ENCODE measurements at places on chromosomes 13 and 19.

DNA sequence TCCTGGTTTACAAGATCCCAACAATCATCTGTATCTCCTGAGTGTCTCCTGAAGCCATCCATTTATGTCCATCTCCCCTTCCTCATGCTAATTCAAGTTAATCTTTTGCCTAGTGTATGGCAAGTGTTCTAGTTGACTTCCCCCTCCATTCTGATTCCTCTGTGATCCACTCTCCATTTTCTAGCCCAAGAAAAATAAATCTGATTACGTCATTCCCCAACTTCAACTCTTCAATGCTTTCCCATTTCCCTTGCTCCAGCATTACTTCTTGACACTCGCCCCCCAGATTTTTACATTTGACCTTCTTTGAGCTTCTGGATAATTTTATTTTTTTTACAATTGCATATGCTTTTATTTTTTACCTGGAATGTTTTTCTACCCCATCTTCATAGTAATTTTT is 640.8 kb downstream of the TBC1D4 start:
- no peak for DNase-seq

DNA sequence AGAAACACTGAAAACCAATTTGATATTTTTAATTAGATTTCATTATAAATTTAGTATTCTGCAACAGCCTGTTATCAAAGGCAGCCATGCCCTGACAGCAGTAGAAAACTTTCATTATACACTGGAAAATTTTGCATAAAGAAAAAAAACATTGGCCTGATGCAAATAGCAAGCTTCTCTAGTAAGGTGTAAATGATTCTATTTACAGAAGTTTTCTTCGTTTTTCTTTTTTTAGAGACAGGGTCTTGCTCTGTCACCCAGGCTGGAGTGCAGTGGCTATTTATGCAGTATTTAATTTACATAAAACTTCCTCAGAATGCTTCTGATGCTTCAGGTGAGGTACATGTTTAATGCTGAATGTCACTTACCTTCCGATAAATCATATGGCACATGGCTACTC is 67.0 kb downstream of the ABCC4 start:
- no peak for DNase-seq

GRCh38 chr19:53424968-53425597 is 6.7 kb upstream of the ZNF761 start:
- DNase-seq = peak; percentile 33

GRCh38 chr19:49860336-49861102 is 6.9 kb downstream of the PNKP start:
- DNase-seq = no peak

- no peak for DNase-seq
Measured at GRCh38 chr19:43525836-43526771, 897 bp downstream of the ETHE1 start.

DNA sequence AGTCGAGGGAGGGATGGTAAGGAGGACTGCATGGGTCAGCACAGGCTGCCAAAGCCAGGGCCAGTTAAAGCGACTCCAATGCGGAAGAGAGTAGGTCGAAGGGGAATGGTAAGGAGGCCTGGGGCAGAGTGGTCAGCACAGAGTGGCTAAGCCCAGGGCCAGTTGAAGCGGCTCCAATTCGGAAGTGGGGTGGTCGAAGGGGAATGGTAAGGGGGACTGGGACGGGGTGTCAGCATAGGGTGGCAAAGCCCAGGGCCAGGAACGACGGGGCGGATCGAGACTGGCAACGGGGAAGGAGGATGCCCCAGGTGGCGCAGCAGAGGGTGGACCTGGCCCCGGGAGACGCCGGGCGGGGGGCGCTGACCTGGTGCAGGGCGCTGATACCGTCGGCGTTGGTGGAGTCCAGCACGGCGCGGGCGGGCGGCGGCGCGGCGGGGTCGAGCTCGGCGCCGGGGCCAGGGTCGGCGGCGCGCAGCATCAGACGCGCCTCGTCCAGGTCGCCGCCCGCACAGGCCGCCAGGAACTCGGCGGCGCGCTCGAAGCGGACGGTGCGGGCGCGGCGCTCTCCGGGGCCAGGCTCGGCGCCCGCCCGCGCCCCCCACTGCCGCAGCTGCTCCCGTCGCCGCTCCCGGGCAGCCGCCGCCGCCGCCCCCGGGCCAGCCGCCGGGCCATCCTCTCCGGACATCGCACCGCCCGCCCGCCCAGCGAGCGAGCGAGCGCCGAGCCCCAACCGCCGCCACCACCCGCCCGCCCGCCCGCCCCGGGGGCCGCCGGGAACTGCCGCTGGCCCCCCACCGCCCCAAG is at the start of gene PPP1R12C:
Gene PPP1R12C, minus strand, starts transcription at position 779 of the 804 bp plus-strand sequence. Its CDS starts 94 bp downstream, at position 685.
- no peak for DNase-seq

DNA sequence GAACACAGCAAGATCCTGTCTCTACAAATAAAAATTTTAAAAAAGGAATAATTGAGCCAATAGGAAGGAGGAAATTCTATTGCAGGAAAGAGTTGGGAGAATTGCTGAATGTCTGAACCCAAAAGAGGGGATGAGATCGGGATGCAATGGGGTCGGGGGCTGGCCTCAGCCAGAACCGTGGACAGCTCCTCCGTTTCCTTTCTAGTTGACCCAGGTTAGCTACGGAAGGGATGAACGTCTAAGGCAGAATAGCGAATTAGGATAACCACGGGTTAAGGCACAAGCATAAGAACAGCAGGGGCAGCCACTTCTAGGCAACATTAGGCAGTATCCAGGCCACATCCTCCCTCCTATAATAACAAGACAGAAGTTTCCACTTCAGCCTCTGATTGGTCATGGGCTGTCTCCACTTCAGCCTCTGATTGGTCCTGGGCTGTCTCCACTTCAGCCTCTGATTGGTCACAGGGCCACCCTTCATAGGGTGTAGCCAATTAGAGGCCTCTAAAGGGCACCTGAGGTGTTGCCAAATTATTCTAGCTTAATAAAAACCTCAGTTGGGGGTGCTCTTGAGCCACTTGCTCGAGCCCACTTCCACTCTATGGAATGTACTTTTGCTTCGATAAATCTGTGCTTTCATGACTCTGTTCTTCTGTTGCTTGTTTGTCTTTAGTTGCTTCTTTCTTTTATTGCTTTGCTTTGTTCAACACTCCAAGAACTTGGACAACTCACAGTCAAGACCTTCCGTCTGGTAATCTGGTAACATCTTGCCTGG is 24.9 kb upstream of the TPM4 start:
- DNase-seq = peak; percentile 9

- no peak for DNase-seq
Measured at GRCh38 chr19:13095934-13096927, 6.4 kb downstream of the LYL1 start.

GRCh38 chr19:18759304-18759994 is 31.7 kb downstream of the COMP start:
- no peak for DNase-seq

DNA sequence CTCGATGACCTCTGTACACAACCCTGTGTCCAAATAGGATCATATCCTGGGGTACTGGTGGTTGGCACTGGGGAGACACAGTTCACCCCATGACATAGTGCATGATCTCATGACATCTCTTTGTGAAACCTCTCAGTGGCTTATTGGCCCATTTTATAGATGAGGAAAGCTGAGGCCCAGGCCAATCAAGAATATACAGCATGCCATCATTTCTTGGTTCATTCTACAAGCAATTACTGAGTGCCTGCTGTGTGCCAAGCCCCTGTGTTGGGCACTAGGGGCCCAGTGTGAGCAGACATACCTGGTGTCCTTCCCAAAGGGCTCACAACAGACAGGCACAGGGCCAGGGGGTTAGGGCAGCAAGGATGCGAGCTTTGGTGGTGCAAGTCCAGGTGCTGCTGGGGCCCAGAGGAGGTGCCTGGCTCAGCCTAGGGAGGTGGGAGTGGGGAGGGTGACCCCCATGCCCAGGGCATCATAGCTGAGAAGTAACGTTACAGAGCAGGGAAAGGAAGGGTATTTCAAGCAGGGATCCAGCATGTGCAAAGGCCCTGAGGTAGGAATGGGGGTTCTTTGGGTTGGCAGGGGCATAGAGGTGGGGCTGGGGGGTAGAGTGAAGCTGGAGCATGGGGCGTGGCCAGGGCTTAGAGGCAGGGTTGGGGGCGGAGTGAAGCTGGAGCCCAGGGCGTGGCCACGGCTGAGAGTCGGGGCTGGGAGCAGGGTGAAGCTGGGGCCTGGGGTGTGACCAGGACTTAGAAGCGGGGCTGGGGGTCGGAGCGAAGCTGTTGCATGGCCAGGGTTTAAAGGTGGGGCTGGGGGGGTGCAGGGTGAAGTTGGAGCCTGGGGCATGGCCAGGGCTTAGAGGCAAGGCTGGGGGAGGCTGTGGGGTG is 20.7 kb downstream of the COLGALT1 start:
- DNase-seq = no peak

GRCh38 chr19:51148580-51148979 is 6.5 kb downstream of the SIGLEC7 start:
- no peak for DNase-seq

DNA sequence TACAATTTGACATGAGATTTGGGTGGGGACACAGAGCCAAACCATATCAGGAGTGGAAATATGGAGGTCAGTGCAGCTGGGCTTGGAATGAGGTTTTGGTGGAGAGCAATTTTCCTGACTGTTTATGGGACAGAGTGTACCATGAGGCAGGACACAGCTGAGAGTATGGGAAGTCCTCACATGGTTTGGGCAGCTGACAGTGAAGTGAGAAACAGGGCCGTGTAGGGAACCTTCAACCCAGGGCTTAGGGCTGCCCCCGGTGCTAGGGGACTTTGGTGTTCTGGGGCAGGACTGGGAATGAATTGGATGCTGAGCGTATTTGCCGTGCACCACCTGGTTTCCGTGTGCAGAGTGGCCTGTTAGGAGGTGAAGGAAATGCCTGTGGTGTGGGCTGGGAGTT is 6.1 kb downstream of the ZNF548 start:
- no peak for DNase-seq

GRCh38 chr13:71866335-71867130 is 471 bp downstream of the DACH1 start:
- DNase-seq = no peak

DNA sequence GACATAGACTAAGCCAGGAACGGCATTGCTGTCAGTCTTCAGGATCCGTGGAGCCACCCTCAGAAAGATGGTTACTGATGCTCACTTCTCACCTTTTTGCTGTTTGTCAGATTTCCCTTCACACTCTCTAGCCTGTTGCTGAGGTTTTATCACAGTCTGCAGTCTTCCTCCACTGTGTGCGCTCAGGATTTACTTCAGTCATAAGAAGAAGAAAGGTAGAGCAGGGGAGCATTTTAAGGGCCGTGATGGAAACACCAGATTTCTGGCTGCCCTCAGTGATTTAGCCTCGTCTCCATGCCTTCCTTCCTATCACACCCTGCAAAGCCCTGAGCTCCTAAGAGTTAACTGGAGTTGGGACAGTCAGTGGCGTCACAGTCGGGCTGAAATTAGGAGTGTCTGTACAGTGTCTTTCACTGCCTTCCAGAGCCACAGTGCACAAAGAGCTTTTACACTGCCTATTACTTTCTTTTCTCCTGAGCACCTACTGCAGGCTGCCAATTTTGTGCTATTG is 60.0 kb upstream of the GPR183 start:
- DNase-seq = no peak

DNA sequence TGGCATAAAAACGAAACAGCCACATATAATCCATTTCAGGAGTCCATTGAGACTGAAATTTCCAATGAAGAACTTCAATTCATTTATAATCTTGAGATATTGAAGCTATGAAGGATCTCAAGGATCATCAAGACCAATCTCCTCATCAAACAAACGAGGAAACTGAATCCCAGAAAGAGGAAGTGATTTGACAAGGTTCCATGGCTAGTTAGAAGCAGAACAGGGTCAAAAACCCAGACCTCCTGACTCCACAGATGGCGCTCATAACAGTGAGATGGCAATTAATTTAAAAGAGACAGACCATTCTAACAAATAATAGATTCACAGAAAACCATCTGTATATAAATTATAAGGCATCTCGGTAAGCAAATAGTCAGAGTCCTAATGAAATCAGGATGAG is 229.7 kb downstream of the KCTD12 start:
- DNase-seq = no peak

DNA sequence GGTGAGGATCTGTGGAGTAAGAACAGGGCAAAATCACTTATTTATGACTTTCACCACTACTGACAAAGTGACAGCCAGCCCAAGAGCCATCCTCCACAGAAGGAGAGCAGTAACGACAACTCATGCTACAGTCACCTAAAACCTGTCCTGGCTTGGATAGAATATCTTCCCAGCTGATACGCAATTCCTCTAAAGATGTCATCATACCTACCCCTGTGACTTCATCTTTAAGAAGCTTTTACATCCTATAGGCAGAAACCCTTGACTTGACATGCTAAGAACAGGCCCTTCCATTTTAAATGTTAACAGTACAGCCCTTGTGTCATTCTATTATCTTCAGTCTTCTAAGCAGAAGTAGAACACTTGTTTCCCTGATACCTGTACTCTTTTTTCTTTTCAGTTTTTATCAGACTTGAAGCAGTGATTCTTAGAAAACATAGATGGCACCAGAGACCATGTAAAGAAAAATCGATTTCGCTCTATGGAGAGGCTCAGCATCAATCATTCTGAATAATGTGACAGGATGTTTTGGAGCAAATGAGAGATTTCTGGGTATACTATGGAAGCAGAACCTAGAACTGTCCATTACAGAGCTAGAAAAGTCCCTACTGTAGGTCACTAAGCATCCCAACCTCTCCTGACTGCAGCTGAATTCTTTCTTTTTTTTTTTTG is 20.1 kb downstream of the STOML3 start:
- DNase-seq = no peak

- DNase-seq = no peak
Measured at GRCh38 chr13:80033286-80033685, 307.6 kb downstream of the SPRY2 start.

DNA sequence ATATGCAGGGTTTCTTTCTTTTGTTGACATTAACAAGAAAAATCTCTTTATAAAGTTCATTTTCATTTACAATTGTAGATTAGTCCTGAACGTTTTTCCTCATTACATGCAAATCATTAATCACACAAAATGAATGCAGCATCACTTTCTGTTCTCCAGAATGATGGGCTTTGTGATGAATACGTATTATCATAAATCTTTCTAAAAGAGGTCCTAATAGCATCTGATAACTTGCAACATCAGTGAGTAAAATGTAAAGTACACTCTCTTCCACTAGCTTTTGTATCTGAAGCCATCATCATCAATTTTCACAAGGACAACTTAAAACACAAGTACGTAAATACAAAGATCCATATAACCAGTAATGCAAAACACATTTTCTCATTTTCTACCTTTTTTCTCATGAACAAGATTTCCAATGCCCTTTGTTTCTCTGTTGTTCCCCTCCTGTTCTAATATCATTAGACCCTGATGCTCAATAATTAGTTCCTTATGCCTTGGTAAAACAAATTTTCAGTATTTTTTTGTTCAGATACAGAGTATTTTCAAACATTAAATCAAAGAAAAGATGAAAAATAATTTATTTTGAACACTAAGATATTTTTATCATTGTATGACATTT is 437.4 kb upstream of the MIR17HG start:
- no peak for DNase-seq

DNA sequence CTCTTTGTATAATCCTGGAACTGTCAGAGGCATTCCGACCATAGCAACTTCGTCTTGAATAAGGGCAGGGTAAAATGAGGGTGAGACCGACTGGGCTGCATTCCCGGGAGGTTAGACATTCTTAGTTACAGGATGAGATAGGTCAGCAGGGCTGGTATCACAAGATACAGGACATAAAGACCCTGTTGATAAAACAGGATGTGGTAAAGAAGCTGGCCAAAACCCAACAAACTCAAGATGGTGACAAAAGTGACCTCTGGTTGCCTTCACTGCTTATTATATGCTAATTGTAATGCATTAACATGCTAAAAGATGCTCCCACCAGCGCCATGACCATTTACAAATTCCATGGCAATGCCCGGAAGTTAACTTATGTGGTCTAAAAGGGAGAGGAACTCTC is 27.7 kb upstream of the MBNL2 start:
- no peak for DNase-seq

- no peak for DNase-seq
Measured at GRCh38 chr13:102556806-102557205, 40.0 kb upstream of the TPP2 start.

GRCh38 chr13:79837741-79838450 is 356.9 kb downstream of the NDFIP2 start:
- DNase-seq = no peak
